ENCODE measurements at places on chromosomes 16 and 17.

DNA sequence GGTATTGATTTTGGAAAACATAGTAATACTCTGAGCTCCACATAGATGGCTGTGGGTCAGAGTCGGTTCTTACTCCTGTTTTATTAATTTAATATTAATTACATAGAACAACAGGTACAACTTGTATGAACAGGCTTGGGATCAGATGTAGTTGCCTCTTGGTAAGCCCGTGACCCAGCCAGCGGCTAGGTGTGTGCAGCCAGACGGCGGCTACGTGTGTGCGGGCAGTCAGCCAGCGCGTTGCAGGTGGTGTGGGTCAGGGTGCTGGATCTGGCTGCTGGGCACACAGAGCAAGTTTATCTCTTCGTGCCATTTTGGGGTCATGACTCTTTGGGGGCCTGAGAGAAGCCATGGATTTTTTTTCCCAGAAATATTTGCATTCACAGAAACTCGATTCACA lies 30.3 kb downstream of the DBNDD1 start:
- no peak for DNase-seq

GRCh38 chr16:48022496-48022895 lies 133.3 kb downstream of the ABCC12 start:
- no peak for DNase-seq

- DNase-seq: no peak
Measured at GRCh38 chr17:46039592-46040186, 40.6 kb downstream of the STH start.

DNA sequence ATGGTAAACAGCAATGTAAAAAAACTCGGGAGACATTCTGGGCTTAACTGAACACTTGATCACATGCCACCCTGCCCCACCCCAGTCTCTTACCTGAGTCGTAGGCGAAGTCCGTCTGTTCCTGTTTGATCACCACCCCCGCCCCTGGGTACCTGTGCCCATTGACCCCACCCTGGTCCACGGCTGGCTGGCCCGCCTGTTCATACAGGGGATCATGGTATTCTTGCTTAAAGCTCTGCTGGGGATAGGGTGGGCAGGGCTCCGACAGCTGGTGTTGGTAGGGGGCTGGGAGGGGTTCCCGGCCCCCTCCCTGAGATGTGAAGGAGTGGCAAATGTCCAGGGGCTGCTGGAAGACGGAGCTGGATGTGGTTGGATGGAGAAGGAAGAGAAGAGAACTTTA lies 13.6 kb downstream of the ETV4 start:
- no peak for DNase-seq

DNA sequence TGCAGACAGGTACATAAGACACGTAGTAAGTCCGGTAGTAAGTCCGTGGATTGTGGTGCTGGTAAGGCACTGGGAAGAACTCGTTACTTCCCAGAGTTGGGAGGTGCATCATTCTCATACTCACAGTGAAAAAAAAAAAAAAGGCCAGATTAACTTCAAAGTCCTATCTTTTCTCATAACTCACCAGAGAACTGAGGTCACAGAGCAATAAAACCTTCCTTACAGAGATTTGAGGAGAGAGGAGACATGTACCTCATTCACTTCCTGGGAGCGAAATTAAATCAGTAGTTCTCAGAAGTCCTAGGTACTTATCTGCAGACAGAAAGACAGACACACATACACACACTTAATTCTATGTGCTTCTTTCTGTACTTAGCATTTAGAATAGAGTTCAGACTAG lies 22.5 kb downstream of the MPHOSPH6 start:
- DNase-seq: no peak

Measured in stimulated activated CD8-positive, alpha-beta memory T cell treated with anti-CD3 and anti-CD28 coated beads, Interleukin-4, amount 100 ng/mL, for 4 hours (primary cell).